ENCODE measurements at places on chromosomes 7 and 10.

DNA sequence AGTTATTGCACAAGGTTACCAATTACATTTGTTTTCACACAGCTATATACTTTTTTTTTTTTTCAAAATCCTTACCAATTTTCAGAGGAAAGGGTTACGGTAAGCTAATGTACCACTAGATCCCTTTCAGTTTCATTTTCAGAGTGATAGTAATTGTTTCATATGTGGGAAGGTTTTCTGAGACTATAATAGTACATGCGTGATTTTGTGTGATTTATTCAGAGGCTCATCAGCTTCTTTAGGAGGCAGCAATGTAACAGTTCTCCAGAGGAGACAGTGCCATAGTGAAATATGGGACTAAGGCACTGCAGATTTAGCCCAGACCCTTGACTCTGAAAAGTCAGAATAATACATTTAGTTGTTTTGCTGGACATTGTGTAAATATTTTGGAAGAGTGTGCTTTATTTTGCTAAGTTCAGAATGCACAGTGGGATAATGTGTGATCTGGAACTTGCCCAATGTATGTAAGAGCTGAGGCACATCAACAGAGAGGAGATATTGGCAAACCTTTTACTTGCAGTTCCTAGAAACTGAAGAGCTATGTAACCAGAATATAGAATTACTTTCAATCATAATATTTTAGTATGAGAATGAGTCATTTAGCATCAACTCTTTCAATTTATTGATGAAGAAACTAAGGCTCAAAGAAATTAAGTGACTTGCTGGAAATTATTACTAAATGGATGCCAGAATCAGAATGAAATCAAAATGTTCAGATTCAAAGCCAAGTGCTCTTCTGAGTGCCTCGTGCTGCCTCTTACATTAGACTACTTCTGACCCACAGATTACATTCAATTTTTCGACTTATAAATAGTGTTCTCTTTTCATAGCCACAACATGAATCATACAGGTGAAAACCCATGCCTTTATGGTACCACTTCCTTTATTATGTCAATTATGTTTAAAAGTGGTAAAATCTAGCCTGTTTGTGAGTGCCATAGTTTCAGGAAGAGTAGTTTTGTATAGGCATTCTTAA lies 207.7 kb upstream of the TEX47 start:
- DNase-seq = no peak

DNA sequence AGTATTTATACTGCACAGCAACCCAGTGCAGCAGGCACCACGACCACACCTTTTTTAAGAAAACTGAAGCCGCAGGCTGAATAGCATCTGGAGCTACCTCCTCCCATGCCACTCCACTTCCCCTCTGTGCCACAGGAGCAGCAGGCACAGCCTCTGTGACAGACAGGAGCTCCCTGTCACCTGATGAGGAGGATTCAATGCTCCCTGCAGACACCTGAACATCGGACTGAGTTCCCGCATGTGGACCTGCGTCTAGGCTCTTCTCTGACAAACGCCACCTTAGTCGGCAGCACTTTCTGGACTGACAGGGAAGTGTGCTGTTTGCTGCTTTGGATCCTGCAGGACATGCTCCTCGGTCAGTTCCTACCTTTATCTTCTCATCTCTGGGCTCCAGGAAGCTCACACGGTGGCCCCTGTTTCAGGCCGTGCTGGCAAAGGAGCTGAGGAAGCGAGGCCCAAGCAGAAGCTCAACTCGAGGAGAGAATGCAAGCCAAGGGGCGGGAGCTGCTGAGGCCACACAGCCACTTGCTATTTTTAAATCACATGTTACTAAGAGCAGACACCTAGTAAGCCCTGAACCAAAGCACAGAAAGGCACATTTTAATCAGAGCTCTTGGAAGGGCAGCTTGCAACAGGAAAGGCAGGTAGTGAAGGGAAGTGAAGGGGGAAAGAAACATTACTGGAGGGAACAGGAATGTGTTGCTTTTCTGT lies 56.6 kb downstream of the VOPP1 start:
- DNase-seq = no peak

GRCh38 chr7:11298220-11298619 lies 324.5 kb downstream of the PHF14 start:
- no peak for DNase-seq

- DNase-seq = no peak
Observed at GRCh38 chr10:132502544-132503300, 34.9 kb upstream of the INPP5A start.

DNA sequence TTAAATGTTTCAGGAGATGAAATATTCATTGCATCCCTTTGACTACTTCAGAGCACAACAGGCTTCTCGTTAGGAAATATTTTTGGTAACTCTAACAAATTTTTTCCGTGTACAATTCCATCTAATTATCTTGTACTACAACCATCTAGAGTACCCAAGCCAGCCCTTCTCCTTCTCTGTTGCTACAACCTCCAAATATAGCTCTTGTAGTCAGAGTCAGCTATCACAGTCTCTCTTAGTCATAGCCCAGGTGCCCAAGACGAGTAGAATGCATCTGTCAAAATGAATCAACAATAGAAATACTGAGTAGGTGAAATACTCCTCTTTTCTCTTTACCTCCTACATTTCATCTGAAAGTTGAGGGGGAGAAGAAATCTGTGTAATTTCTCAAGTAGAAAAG lies 74.0 kb downstream of the INHBA start:
- no peak for DNase-seq

- DNase-seq = no peak
Observed at GRCh38 chr10:49001870-49002672, 62.4 kb upstream of the LRRC18 start.

GRCh38 chr7:32415519-32415918 lies 74.7 kb downstream of the LSM5 start:
- no peak for DNase-seq
